ENCODE measurements at places on chromosomes 2 and 18.
A peak's percentile ranks its signal among the peaks of the same experiment; 100 is the strongest.

- DNase-seq = no peak
- H3K27ac ChIP-seq = no peak overlapping the region
- H3K4me3 ChIP-seq = no peak overlapping the region
- H3K27me3 ChIP-seq = peaks cover 10% of the 10 kb centered on the region
- H3K4me1 ChIP-seq = no peaks in the 10 kb centered on the region
Observed at GRCh38 chr2:113407446-113408099, 29.9 kb upstream of the ZNG1B start.

DNA sequence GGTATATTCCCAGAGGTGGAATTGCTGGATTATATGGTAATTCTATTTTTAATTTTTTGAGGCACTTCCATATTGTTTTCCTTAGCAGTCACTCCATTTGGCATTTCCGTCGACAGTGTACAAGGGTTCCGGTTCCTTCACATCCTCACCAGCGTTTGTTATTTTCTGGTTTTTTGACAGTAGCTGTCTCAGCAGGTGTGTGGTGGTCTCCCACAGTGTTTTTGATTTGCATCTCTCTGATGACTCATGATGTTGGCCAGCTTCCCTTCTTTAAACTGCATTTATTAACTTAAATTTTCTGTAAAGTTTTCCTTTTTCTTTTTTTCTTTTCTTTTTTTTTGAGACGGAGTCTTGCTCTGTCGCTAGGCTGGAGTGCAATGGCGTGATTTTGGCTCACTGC lies 19.7 kb downstream of the SH3BP4 start:
- H3K4me1 ChIP-seq = no peaks in the 10 kb centered on the region
- H3K4me3 ChIP-seq = no peak overlapping the region
- no peaks in the 10 kb centered on the region for H3K36me3 ChIP-seq
- no peak for DNase-seq
- no peak overlapping the region for H3K27ac ChIP-seq
- peaks cover 5% of the 10 kb centered on the region for H3K27me3 ChIP-seq

DNA sequence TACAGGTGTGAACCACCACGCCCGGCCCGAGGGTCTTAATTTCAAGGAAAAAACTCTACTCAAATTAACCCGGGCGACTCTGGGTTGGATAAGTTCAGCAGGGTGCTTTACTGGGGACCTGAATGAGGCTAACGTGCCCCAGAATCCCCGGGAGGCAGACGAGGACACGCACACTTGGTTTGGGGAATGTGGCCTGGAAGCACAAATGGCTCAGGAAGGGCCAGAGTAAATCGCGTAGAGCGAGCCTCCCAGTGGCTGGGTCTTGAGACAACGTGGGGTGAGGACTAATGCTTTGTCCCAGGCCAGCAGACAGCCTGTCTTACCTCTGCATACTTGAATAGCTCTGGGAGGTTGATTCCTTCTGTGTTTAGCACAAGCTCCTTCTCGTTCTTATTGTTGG lies 75.8 kb downstream of the POLR1A start:
- DNase-seq = no peak
- no peak overlapping the region for H3K4me3 ChIP-seq
- no peak overlapping the region for H3K27ac ChIP-seq
- H3K36me3 ChIP-seq = peaks cover 56% of the 10 kb centered on the region
- H3K4me1 ChIP-seq = peaks cover 21% of the 10 kb centered on the region

- no peak overlapping the region for H3K4me3 ChIP-seq
- H3K27ac ChIP-seq = no peak overlapping the region
- DNase-seq = no peak
- peaks cover 14% of the 10 kb centered on the region for H3K27me3 ChIP-seq
- H3K4me1 ChIP-seq = no peaks in the 10 kb centered on the region
- H3K36me3 ChIP-seq = no peaks in the 10 kb centered on the region
Observed at GRCh38 chr18:44855681-44856080, 175.0 kb downstream of the SETBP1 start.

DNA sequence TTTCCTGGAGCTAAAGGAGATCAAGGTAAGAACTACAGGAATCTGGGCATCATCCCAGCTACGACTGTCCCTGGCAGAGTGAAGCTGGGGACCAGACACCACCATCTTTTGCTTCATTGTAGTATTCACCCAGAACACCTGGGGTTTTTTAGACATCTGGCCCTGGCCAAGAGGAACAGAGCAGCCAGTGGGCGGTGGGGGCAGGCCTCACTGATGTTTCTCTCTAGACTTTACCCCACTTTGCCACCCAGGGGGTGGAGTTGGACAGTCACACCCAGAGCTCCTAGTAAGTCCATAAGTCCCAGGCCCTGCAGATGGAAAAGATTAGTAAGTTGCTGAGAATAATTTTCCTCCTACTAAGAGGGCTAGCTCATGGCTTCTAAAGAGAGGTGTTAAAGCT lies 39.6 kb downstream of the MARCO start:
- H3K36me3 ChIP-seq = no peaks in the 10 kb centered on the region
- no peak overlapping the region for H3K4me3 ChIP-seq
- DNase-seq = no peak
- no peak overlapping the region for H3K27ac ChIP-seq

DNA sequence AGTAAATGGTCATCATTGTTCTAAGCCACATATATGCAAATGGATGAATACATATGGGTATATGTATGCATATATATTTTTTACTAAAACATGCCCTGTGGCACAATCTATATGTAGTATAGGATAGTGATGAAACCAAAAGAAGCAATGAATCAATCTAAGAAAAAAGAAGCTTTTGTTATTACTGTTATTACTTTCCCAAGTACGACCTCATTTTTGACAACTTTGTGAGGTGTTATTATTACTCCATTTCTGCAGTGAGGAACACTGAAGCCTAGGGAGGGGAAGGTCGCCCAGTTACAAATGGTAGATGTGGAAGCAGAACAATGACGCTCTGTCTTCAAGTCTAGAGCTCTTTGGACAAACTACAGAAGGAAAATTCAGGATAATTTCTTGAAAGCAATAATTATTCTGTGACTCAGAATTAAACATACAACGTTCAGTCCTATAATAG lies 38.3 kb downstream of the STAT4 start:
- H3K36me3 ChIP-seq = peaks cover 25% of the 10 kb centered on the region
- peak; percentile 38 for DNase-seq
- H3K27ac ChIP-seq = peak overlapping the region; percentile 87
- H3K27me3 ChIP-seq = no peaks in the 10 kb centered on the region

- no peaks in the 10 kb centered on the region for H3K36me3 ChIP-seq
- no peaks in the 10 kb centered on the region for H3K27me3 ChIP-seq
- DNase-seq = no peak
Observed at GRCh38 chr2:229346816-229347540, 75.9 kb upstream of the PID1 start.

- no peaks in the 10 kb centered on the region for H3K27me3 ChIP-seq
- peaks cover 14% of the 10 kb centered on the region for H3K4me1 ChIP-seq
- H3K27ac ChIP-seq = no peak overlapping the region
Observed at GRCh38 chr2:86323273-86324021, 14.0 kb downstream of the REEP1 start.

DNA sequence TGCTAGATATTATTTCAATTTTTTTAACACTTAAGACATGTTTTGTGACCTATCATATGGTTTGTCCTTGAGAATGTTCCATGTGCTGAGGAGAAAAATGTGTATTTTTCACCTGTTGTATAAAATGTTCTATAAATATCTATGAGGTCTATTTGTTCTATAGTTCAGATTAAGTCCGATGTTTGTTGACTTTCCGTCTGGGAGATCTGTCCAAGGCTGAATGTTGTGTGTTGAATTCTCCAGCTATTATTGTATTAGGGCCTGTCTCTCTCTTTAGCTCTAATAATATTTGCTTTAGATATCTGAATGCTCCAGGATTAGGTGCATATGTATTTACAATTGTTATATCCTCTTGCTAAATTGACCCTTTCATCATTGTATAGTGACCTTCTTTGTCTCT lies 144.1 kb downstream of the NYAP2 start:
- H3K36me3 ChIP-seq = no peaks in the 10 kb centered on the region
- no peak overlapping the region for H3K4me3 ChIP-seq
- peaks cover 15% of the 10 kb centered on the region for H3K27me3 ChIP-seq
- no peak overlapping the region for H3K27ac ChIP-seq

DNA sequence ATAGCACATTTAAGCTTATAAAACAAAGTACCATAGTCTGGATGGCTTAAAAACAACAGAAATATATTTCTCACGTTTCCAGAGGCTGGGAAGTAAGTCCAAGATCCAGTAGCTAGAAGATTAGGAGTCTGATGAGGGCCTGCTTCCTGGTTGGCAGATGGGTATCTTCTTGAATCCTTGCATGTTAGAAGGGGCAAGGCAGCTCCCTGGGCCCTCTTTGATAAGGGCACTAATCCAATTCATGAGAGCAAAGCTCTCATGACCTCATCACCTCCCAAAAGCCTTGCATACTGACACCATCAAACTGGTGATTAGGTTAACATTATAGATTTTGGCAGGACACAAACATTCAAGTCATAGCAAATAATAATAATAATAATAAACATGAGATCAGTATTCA lies 146.4 kb downstream of the CCDC102B start:
- H3K36me3 ChIP-seq = no peaks in the 10 kb centered on the region
- DNase-seq = no peak
- no peak overlapping the region for H3K27ac ChIP-seq
- no peak overlapping the region for H3K4me3 ChIP-seq
- no peaks in the 10 kb centered on the region for H3K4me1 ChIP-seq
- H3K27me3 ChIP-seq = no peaks in the 10 kb centered on the region

DNA sequence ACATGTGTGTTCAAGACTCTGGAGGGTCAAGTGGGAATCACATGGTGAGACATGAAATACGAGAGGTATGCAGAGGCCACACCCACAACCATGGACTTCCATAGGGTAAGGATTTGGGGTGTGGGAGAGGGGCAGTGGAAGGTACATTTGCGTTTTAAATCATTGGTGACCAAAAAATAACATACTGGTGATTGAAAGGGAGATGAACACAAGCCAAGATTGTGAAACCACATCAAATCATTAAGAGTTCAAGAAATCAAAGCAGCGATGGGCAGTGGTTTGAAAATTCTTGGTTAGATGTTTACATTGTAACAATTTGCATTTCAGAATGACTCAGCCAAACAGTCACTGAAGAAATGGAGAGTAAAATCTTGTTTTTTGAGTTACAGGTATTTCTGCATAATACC lies 1.9 kb upstream of the CABYR start:
- no peak overlapping the region for H3K27ac ChIP-seq
- H3K27me3 ChIP-seq = peaks cover 11% of the 10 kb centered on the region
- DNase-seq = no peak
- no peak overlapping the region for H3K4me3 ChIP-seq

GRCh38 chr2:29607038-29607420 lies 314.4 kb downstream of the ALK start:
- peaks cover 4% of the 10 kb centered on the region for H3K27me3 ChIP-seq
- no peaks in the 10 kb centered on the region for H3K4me1 ChIP-seq
- no peak overlapping the region for H3K4me3 ChIP-seq
- DNase-seq = peak; percentile 8
- H3K36me3 ChIP-seq = no peaks in the 10 kb centered on the region

- no peak for DNase-seq
- H3K36me3 ChIP-seq = no peaks in the 10 kb centered on the region
- no peak overlapping the region for H3K27ac ChIP-seq
- no peak overlapping the region for H3K4me3 ChIP-seq
- no peaks in the 10 kb centered on the region for H3K27me3 ChIP-seq
Observed at GRCh38 chr2:10236571-10237391, 65.9 kb upstream of the HPCAL1 start.

DNA sequence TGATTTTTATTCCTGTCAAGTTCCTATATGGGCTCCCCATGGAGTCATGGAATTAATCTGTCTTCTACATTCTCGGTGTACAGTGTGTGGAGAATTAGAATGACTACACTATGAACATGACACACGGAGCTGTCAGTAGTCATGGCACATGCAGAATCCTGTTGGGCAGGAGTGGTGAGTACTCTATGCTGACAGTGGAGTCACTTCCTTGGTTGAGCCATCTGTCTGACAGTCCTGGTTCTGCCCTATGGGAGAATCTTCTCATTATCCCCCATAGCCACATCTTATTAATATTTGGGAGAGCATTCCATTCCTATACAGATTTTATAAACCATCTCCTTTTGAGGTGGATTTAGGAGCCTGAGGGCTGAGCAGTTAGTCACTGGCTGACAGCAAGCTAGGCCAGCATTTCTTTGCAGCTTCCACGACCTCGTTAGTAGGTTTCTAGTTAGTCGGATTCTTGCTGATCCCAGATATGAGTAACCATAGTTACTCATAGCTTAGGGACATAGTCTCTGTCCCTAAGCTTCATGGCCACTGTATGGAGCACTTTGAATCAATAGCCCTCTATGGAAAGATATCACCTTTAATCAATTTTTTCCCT lies 90.6 kb downstream of the MDH1 start:
- no peak overlapping the region for H3K27ac ChIP-seq
- H3K36me3 ChIP-seq = no peaks in the 10 kb centered on the region
- DNase-seq = no peak
- no peak overlapping the region for H3K4me3 ChIP-seq

DNA sequence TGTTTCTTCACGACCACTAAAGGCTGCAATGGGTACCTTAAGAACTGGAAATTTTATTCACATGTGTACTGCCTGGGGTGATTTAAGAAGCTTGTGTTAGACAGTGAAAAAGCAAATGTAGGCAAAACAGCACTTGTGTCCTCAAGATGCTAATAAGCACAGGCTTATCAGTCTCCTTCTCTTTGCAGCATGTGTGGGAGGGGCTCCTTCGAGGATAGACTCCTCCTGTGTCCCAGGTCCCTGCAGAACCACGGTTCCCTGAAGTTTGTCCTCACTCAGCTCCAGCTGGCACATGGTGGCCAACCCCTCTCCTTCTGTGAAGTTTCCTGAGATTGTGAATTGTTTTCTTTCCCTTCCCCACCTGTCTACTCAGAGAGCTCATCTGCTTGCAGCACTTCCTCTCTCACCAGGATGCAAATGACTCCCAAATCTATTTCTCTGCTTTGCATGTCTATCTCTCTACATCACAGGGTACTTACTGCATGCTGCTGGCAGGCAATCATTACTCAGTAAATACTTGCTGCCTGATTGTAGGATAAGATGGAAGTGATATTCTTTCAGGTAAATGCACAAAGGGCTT lies 589.6 kb upstream of the KLHL29 start:
- no peak overlapping the region for H3K4me3 ChIP-seq
- no peaks in the 10 kb centered on the region for H3K36me3 ChIP-seq
- no peaks in the 10 kb centered on the region for H3K27me3 ChIP-seq

DNA sequence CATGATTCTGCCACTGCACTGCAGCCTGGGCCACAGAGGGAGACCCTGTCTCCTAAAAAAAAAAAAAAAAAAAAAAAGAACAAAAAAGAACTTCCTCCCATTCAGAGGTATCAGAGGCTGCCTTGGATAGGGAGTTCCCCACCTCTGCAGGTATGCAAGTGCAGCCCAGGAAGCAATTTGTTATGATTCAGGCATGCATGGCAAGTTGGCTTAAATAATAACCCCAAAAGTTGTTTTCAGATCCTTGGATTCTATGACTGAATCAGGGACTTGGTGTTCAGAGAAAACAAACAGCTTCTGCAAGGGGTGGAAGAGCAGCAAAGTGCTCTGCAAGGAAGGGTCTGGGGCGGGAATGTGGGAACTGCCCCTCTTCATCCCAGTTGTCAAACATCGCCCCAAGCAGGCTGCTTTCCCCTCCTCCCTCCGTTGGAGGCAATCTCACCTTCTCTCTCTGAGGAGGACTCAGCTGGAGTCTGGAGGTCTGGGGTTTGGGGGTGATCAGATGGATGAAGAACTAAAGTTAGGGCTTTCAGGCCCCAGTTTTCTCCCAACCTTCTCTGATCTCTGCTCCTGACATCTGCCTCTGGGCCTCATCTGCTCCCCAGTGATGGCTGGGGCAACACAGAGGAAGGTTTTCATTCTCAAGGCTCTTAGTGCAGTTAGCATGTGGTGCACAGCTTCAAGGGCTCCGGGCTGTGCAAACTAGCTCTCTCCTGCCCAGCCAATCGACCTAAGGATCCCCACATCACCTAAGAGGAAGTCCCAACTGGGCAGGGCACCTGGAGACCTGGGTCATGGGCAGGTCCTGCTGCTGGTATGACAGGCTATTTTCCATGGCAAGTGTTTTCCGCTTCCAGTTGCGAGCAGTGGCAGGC lies 3.5 kb upstream of the GDF7 start:
- no peak for DNase-seq
- no peak overlapping the region for H3K4me3 ChIP-seq
- no peaks in the 10 kb centered on the region for H3K36me3 ChIP-seq
- no peak overlapping the region for H3K27ac ChIP-seq
